ENCODE measurements at places on chromosomes 16 and 17.
A peak's percentile ranks its signal among the peaks of the same experiment; 100 is the strongest.

DNA sequence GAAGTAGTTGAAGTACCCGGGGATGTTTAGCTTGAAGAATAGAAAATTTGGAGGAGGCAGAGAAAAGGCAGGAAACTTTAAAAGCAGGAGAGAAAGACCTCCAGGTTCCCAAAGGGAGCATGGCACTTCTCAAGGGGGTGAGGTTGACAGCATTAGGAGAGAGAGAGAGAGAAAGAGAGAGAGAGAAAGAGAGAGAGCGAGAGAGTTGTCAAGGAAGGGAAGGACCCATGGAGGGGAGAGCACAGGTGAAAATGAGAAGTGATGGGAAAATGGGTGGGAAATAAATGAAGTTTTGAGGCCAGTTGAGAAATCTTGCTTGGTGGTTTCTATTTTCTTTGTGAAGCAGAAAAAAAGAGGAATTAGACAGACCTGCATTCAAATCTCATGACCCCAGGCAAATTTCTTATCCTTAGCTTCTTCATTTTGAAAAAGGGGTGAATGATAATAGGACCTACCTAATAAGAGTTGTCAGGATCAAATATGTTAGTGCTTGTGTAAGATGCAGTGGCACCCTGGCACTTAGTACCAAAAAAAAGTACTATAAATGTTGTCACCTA lies 24.0 kb downstream of the PRKCB start:
- DNase-seq: no peak

- no peak for DNase-seq
Observed at GRCh38 chr17:73646409-73647300, 2.4 kb upstream of the SDK2 start.

GRCh38 chr16:68732042-68732680 lies 4.9 kb upstream of the CDH1 start:
- DNase-seq: peak; percentile 63

DNA sequence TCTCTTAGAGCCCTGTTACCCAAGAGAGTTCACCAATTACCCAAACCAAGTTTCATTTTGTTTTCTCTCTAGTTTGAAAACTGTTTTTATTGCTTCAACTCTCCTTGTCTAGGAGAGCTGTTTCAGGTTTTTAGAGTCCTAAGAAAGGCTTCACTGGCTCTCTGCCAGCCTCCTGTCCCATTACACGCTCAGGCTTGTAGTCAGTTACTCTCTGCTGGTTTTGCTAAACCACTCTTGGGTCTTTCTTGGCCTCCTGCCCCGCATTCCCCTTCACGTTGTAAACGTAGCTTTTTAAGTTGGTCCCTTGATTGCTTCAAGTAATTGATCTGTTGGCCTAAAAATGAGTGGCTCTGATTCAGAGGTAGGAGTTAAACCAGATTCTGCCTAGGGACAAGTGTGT lies 529.1 kb downstream of the MAF start:
- DNase-seq: no peak

DNA sequence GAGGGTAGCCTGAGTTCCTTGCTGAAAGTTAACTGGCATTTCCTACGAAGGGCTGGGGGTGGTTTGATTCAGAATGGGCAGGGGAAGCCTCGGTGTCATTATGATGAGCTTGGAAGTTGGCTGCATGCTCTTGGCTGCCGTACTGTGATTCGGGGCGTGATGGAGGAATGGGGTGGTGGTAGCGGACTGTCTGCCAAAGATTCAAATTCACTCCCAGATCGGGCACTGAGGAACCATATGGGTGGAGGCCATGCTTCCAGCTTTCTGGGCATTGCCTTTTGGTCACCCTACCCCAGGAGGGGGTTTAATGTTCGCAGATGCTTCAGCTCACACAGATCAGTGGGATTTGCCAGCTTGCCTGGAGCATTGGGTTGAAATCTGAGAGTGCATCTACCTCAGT lies 492.8 kb upstream of the EEF2KMT start:
- no peak for DNase-seq

DNA sequence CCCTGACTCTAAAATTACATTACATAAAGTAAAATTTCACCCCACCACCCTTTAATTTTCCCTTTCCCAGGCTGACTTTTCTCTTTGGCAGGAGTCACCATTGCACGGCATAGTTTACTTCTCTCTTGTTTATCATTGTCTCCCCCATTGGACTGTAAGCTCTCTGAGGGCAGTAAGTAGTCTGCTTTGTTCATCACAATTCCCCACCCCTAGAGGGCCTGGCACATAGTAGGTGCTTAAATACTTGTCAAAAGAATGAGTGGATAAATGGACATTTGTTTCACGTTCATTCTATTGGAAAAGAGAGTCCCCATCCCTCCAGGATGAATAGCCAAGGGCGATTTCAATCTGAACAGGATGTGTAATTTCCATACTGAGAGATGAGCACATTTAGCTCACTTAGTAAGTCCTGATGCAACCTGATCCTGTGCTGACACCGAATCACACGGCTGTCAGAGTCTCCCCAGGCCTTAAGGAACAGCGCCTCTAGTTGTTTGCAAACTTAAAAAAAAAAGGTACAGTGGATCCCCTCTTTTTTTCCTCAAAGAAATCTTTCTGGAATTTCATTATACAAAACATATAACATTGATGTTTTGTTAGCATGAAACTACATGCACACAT lies 54.0 kb downstream of the AKAP1 start:
- no peak for DNase-seq

- DNase-seq: no peak
Observed at GRCh38 chr17:39082482-39082881, 69.0 kb downstream of the PLXDC1 start.

GRCh38 chr16:76819226-76819916 lies 371.6 kb upstream of the MON1B start:
- DNase-seq: no peak

GRCh38 chr17:44961921-44962350 lies 6.2 kb downstream of the C1QL1 start:
- no peak for DNase-seq

DNA sequence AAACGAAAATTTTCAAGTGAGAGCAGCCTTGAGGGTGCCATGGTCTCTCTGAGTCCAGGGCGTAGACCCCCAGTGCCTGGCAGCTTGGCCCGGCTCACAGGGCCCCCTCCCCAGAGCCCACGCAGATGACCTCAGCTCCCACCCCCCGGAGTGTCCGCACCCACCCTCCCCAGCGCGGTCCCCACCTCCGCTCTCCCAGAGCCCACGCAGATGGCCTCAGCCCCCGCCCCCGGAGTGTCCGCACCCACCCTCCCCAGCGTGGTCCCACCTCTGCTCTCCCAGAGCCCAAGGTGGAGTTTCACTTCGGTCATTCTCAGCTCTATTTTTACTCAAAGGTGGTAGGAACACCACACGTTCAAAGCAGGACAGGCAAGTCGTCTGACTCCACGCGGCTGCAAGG lies 13.9 kb downstream of the ABR start:
- DNase-seq: no peak

DNA sequence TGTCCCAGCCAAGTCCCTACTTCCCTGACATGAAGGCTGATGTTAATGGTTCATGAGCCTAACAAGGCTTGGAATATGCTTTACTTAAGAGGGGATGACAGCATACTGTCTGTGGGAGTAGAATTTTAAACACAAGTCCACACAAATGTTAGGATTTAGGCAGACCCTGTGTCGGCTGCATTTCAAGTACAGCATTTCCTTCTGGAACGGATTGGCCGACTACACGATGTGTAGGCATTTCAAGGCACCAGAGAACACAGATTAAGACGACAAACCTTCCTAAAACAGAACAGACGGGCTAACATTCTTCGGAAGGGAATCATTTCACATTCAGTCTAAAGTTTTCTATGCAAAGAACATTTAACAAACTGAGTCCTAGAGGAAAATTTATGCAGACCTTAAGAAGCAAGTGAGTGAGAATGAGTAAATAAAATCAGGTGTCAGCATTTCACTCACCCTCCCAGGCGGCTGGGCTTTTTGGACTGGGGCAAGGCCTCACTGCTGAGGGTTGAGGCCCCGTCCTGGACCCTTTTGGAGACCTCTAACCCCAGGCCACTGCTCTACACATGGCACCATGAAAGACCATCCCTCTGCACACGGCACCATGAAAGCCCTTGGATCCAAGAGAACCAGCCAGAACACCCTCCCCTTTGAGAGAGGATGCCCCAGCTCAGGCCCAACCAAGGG lies 67.5 kb downstream of the SMPD3 start:
- no peak for DNase-seq

GRCh38 chr17:34254651-34255380 lies at the start of gene CCL2:
Gene CCL2, plus strand, starts transcription at chr17:34255285. Its CDS starts 65 bp downstream, at chr17:34255350.
- DNase-seq: peak; percentile 46

DNA sequence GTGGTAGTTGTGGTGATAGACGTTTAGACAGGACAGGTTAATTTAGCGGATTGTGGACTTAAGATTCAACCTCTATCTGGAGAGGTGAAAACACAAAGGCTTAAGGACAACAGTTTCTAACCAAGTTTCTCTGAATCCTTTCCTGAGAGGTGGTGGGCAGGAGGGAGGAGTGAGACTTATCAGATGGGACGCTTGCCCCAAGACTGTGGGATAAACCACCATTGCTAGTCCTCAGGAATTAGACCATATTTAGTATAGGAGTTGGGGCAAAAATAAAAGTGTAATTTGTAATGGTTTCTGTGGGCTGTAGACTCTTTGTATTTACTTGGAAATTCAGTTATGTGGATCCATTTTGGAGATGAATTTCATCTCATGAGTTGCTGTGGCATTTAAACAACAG lies 6.6 kb downstream of the PDP2 start:
- DNase-seq: no peak

GRCh38 chr17:70405492-70406220 lies 236.3 kb downstream of the KCNJ2 start:
- DNase-seq: peak; percentile 94

DNA sequence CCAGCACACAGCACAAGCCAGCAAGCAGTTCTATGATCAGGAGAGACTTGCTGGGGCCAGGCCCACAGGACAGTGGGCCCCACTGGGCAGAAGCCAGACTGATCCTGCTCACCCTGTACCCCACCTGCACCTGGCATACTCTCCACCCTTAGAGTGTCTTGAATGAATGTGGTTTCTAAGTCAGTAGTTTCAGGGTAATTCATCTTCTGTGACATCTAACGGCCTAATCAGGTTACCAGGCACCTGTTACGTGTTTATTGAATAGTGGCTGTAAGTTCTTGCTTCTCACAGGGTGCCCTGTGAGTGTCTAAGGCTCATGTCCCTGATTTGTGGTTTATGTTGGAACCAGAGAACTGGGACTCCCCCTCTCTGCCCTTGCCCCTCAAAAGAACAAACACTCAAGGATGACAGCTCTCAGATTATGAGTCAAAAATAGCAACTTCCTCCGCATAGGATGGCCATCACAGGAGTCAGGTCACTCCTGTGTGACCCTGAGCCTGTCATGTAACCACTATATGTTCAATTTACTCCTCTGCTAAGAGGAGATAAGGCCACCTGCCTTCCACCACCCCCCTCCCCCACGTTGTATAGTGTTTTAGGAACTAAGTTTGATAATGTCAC lies 7.0 kb upstream of the OR2C1 start:
- no peak for DNase-seq

DNA sequence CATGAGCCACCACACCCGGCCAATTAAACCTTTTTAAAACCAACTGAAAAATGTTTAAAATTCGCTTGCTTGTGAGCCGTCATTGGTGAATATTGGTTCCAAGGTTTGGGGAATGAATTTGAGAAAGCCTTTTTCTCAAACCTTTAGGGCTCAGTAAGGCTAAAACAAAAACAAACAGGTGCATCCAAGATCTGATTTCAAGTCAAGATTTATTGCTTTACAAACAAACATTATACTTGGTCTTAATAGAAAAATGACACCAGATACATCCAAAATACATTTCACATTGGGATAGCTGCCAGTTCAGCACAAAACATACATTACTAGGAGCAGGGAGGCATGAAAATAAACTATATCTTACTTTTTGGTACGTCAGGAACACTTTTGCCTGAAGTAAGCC lies 5.4 kb downstream of the C17orf58 start:
- no peak for DNase-seq

GRCh38 chr17:4998732-4999429 lies 1.1 kb downstream of the KIF1C start:
- DNase-seq: no peak

DNA sequence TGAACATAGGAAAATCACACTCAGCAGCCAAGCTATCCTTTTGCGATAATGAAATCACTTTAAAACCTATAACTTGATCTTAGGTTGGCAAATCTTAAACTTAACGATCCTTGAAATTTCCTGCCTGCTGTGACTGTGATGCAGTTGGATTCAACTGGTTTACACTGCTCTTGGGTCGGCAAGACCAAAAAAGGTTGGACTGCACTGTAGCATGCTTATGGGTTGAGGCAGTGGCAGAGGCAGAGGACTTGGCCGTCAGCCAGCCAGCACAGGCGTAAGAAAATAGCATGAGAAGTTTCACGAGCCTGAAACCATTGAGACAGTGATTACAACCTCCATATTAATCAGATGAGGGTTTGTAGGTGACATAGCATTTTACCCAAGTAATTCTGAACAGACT lies 21.4 kb downstream of the WSB1 start:
- DNase-seq: no peak

GRCh38 chr17:73625991-73626673 lies 18.1 kb downstream of the SDK2 start:
- DNase-seq: no peak

GRCh38 chr17:57905875-57906455 lies 49.2 kb downstream of the CUEDC1 start:
- DNase-seq: no peak

DNA sequence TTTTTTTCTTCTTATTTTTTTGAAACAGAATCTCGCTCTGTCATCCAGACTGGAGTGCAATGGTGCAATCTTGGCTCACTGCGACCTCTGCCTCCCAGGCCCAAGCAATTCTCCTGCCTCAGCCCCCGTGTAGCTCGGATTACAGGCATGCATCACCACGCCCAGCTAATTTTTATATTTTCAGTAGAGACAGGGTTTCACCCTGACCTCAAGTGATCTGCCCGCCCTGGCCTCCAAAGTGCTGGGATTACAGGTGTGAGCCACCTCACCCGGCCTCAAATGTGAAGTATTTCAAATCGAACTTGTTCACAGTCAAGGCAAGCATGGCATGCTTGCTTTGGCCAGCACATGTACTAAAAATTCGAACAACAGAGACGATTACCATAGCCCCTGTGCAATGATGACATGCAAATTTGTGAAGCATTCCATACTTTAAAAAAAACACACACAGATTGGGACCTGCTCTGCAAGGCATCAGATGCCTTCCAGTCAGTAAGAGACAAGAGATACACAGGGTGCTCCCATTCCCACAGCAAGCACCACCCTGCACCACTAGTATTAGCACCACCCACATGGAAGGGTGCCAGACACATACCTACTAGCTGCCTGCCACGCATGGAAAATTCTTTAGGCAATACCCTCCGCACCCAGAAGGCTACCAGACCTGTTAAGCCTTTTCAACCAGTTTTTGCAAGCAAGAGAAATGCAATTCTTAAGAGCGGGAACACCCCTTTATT lies 47.2 kb downstream of the ANKRD11 start:
- DNase-seq: peak; percentile 59

GRCh38 chr17:72578817-72579470 lies 458.1 kb downstream of the SOX9 start:
- no peak for DNase-seq

All from RCC 7860 (cell line).